ENCODE measurements at places on chromosomes 1 and 21.
A peak's percentile ranks its signal among the peaks of the same experiment; 100 is the strongest.

- no peak for DNase-seq
Observed at GRCh38 chr1:246954126-246954525, 22.4 kb upstream of the AHCTF1 start.

- peak; percentile 33 for DNase-seq
Observed at GRCh38 chr1:204578867-204579664, 62.9 kb downstream of the MDM4 start.

GRCh38 chr1:113593550-113594297, 165.6 kb downstream of the PHTF1 start:
- DNase-seq: no peak

DNA sequence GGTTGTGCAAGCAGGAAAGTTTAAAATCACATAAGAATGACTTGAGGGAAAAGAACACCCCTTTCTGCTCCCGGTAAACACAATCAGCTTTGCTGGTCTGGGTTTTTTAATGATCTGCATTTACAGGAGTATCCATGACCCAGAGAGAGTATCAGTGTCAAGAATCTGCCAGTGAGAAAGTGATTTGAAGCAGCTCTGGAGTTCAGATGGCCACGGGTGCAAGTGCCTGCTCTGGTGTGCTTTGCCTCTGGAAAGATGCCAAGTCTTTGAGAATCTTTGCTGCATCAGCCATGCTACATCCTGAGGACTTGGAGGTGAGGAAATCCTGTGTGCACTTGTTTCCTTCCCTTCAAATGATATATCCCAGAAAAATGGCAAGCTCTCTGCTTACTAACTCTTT, 18.6 kb upstream of the MYSM1 start:
- no peak for DNase-seq

- no peak for DNase-seq
Observed at GRCh38 chr1:174497478-174497877, 49.7 kb downstream of the GPR52 start.

GRCh38 chr21:42883921-42884320, 4.6 kb upstream of the WDR4 start:
- DNase-seq: no peak

GRCh38 chr1:27436204-27437159, 44.1 kb downstream of the GPR3 start:
- DNase-seq: no peak

GRCh38 chr21:40646651-40647050, 200.3 kb downstream of the DSCAM start:
- DNase-seq: no peak

DNA sequence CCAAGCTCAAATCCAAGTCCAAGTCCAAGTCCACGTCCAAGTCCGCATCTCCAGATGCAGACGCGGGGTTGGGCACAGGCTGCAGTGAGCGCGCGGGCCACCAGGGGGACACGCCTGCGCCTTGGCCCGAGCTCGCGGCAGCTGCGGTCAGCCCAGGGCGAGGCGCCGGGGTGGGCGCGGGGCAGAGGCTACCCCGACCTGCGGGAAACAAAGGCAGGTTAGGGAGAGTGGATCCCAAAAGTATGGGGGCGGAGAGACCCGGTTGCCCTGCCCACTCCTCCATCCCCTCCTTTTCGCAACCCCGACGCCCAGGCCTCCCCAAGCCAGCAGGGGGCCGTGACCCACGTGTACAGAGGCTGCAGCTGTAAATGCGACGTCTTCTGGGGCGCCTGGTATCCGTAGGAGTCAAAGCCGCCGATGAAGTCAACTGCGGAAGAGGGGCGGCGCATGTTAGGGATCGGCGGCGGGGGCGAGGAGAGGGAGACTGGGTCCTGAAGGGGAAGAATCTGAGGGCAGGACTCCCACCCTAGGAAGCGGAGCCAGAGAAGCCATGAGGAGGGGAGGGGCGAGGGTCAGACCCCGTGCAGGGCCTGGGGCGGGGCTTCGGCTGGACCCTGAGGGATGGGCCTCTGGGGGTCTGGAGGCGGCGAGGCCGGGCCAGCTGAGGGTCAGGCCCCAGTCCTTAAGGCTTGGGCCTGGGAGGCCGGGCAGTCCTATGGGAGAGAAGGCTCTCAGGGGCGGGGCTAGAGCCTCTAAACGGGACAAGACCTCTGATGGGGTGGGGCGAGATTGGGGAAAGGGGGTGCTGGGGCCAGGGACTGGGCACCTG, 58.0 kb downstream of the NKAIN1 start:
- DNase-seq: peak; percentile 41

DNA sequence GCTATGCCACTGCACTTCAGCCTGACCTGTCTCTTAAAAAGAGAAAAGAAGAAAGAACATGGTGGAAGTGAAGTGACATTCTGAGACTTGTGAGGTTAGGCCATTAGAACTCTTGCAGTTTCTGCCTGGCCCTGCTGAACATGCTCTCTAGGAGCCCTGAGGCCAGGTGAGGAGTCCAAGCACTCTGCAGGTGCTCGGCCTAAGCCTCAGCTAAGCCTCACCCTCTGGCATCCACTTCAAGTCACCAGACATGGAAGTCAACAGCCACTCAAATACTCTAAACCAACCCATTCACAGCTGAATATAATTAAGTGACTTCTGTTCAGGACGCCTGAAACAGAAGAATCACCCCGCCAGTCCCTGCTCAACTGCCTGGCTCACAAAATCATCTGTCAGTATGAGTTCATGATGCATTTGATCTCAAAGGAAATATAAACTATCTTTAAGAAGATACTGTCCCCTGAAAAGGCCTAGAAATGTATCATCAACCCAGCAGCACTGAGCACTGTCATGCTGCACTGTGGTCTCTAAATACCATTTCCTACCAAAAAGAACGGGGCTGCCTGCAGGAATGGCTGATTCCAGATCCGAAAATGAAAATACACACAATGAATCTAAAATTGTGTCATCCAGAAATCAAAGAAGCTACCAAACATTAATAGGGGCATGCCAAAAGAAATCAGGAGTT, 118.8 kb downstream of the PSMG1 start:
- DNase-seq: no peak

DNA sequence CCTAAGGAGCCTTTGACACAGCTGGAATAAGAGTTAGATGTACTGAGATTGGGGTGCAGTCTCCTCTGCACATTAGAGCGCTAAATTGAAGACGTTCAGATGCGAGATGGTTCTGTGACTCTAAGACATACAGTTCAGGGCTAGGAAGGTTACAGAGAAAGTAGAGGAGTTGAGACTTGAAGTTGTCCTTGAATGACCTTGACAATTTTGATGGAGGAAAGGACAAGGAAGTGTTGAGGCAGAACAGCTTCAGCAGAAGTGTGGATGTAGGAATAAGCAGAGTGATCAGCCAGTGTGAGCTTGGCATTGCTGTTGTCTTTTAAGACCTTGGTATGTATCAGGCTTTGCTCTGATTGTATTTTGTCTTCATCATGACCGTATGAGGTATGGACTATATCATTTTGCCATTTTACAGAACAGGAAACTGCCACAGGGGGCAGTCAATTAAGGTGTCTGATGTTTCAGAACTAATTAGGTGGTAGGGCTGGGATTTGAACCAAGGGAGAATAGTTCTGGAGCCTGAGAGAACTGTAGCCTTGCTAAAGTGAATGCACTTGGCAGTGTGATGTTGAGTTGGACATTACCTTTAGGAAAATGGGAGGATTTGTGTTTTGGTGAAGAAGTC, 9.2 kb downstream of the TTF2 start:
- DNase-seq: no peak

- no peak for DNase-seq
Observed at GRCh38 chr1:67682659-67683197, 2.3 kb upstream of the GADD45A start.

- DNase-seq: no peak
Observed at GRCh38 chr1:149936992-149937705, 470 bp upstream of the MTMR11 start.

- DNase-seq: no peak
Observed at GRCh38 chr1:234986750-234987414, 141.8 kb downstream of the TOMM20 start.

DNA sequence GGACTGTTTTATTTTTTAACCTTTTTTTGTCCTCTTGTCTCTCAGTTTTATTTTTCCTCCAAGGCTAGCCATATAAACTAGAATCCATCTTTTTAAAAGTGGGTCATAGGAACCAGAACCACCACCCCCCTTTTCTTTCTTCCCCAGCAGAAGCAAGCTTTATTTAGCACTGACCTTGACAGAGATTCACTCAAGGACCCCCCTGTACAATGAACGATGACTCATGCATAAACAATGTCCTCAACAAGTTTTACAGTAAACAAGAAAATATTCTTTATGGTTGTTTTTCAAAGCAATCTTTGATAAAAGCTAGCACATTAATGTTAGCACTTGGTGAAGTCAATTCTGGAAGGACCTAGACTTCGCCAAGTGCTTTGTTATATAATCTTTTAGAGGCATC, 14.1 kb downstream of the PKN2 start:
- no peak for DNase-seq

DNA sequence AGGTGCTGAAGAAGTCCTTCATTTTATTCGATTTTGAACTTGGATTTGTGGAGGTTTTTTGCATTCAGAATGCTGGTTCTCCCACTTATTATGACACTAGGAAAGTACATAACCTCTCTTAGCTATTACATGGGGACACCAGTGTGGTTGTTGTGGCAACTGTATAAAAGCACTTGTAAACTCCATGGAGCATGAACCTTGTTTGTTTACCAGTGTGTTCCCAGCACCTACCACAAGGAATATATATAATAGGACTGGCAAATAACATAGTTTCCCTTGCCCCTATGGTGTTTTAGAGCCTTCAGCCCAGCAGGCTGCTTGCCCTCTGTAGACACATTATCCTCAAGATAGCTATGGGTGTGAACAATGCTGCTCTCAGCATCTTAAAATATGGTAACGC, 43.1 kb downstream of the RASSF5 start:
- DNase-seq: no peak

GRCh38 chr21:39802217-39802616, 57.2 kb downstream of the IGSF5 start:
- DNase-seq: no peak

- DNase-seq: no peak
Observed at GRCh38 chr1:117925981-117926380, 3.4 kb downstream of the GDAP2 start.

DNA sequence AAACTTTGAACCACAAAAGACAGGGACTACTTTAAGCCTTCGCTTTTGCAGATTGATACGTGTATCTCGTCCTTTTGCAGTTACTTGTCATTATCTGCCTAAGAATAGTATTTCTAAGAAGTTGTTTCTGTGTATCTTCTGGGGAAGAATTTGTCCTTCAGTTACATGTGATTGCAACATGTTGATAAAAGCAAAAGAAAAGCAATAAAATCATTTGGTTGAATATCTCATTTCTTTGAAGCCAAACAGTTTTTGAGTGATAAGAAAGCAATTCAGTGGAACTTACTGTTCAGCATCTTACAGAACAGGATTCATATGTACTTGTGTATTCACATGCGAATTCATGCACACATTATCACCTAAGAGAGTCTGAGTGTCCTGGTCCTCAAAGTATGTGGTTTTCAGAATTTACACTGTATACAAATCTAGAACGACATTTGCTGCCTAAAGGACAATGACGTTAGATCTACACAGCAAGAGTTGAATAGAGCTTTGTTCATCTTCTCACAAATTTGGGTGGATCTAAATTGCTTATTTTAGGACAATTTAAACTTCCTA, 66.7 kb upstream of the MRPS6 start:
- no peak for DNase-seq

GRCh38 chr1:232145768-232146167, 484.2 kb downstream of the SIPA1L2 start:
- DNase-seq: no peak

- peak; percentile 12 for DNase-seq
Observed at GRCh38 chr1:236168716-236169429, 26.5 kb downstream of the GPR137B start.

GRCh38 chr1:224289396-224289795, 40.6 kb downstream of the NVL start:
- no peak for DNase-seq

DNA sequence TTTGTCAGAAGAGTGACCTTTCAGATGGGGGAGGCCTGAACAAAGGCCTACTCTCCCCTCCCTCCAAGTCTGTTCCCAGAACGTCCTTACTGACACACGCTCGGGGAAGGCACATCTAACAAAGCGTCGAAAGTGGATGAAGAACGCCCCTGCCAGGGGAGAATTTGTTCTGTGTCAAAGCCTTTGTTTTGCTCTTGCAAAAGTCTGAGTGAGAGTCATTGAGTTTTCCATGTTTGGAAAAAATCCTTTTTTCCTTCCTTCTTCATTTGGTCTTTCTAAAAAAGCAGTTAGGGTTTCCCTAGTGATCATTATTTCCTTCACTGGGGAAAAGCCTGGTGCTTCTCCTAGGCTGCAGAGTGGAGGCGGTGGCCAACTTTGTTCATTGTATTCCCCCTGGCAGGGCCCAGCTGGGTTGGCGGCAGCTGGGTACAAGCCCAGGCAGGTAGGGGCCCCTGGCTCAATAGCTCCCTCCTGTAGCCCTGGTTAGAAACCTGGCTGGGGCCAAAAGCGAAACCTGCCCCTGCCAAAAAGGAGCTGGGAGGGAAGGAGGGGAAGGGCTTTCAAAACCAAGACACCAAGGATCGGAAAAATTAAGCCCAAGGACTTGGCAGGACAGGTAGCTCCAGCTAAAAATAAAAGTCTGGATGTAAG, 81.1 kb downstream of the ITPKB start:
- DNase-seq: no peak

- no peak for DNase-seq
Observed at GRCh38 chr1:205739348-205740160, 10.4 kb downstream of the NUCKS1 start.

- DNase-seq: peak; percentile 40
Observed at GRCh38 chr1:154445040-154445472, 39.9 kb downstream of the IL6R start.

- no peak for DNase-seq
Observed at GRCh38 chr1:90411185-90411584, 305.9 kb downstream of the BARHL2 start.

DNA sequence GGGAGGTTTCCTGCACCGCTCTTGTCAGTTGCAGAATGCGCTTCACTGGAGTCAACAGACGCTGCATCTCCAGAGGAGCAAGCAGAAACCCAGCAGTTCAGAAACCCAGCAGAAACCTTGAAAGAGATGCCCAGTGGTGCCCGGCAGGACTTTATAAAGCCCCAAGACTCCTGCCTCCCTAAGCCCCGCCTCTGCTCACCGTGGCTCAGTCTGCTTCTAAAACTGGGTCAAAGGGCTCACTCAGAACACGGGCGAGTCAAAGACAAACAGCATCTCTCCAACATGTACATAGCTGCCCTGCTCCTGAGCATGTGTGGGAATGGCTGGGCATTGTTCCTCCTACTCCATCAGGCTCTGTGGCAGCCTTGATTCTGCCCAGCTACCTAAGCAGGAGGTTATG, at the start of gene HMGCS2:
Gene HMGCS2 (minus strand): TSS at position 128 of the 400 bp plus-strand sequence. CDS start 61 bp downstream, at position 67.
- no peak for DNase-seq

GRCh38 chr1:228823200-228823599, 87.9 kb downstream of the RHOU start:
- DNase-seq: no peak

GRCh38 chr21:22889445-22889844, 1891.2 kb downstream of the NCAM2 start:
- no peak for DNase-seq

GRCh38 chr1:24926563-24927249, 3.4 kb downstream of the RUNX3 start:
- no peak for DNase-seq

GRCh38 chr21:41817228-41817627, 50.4 kb upstream of the RIPK4 start:
- DNase-seq: peak; percentile 25

- peak; percentile 43 for DNase-seq
Observed at GRCh38 chr1:155938220-155938627, 3.2 kb upstream of the RXFP4 start.

Data from stimulated activated CD4-positive, alpha-beta T cell treated with anti-CD3 and anti-CD28 coated beads, Interleukin-4, amount 100 ng/mL, for 24 hours (primary cell).